ENCODE measurements at places on chromosomes 4 and X. TPM values are rescaled to one million over a fixed set of nuclear protein-coding genes. Genes with fewer than 3 reads are reported as not detected.

DNA sequence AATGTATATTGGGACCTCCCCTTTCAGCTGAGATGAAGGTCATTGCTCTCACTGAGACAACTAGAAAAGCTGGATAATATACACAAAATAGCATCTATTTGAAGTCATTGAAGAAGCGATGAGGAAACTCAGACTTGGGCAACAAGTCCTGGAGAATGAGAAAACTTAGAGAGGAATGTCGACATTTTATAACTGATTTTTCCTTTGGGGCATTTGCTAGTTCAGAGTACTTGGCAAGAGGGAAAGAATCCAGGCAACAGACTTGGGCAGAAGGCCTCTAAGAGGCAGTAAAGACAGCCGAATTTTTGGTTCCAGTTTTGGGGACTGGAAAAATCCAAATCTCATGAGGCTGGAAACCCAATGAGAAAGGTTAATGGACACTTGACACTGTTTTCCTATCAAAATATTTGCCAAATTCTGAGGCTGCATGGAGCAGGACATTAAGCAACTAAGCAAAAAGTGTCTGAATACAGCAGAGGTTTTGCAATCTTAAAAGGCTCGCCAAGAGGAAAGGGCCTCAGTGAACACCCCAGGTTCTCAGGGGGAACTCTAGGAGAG, 21.0 kb upstream of the ANXA5 start:
- DNase-seq, result no peak
- peak overlapping the region; percentile 25 for H3K27ac ChIP-seq
- H3K4me3 ChIP-seq, result no peak overlapping the region
- no peaks in the 10 kb centered on the region for H3K27me3 ChIP-seq

GRCh38 chr4:54165438-54165837, 63.7 kb upstream of the PDGFRA start:
- H3K4me3 ChIP-seq, result no peak overlapping the region
- H3K36me3 ChIP-seq, result no peaks in the 10 kb centered on the region
- H3K4me1 ChIP-seq, result no peaks in the 10 kb centered on the region

GRCh38 chr4:133600008-133600407, 450.9 kb downstream of the PCDH10 start:
- no peaks in the 10 kb centered on the region for H3K4me1 ChIP-seq
- H3K4me3 ChIP-seq, result no peak overlapping the region
- no peak for DNase-seq
- H3K36me3 ChIP-seq, result no peaks in the 10 kb centered on the region

- DNase-seq, result peak; percentile 46
- H3K4me1 ChIP-seq, result peaks cover 29% of the 10 kb centered on the region
- no peaks in the 10 kb centered on the region for H3K27me3 ChIP-seq
- H3K36me3 ChIP-seq, result peaks cover 51% of the 10 kb centered on the region
These were observed 9.9 kb downstream of the TADA2B start for GRCh38 chr4:7052923-7053715.

DNA sequence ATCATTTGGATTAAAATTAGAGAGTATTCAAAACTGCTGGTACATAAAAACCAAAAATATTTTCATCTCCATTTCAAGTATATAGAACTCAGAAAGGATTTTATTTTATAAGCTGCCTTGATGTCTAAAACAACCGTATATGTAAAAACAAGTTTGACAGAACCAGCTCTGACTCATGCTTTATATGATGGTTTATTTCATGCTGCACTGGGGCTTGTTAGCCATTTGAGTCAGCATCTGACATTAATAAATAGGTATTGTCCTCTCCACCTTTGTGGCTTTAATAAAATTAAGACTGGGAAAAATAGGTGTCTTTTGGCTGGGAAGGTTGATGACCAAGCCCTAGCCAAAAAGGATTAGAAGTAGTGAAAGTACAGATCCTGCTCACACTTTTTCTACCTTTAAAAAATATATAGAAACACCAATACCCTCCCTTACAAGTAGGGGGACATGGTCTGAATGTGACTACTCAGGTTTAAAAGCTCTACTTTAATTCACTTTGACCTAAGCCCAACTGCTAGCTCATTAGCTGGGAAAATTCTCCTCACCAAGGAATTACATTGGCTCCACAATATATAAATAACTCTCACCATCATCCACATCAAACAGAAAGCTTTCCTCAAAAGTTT, 228.1 kb downstream of the ADAMTS3 start:
- DNase-seq, result no peak
- no peaks in the 10 kb centered on the region for H3K4me1 ChIP-seq
- H3K4me3 ChIP-seq, result no peak overlapping the region
- no peaks in the 10 kb centered on the region for H3K36me3 ChIP-seq
- no peaks in the 10 kb centered on the region for H3K27me3 ChIP-seq

DNA sequence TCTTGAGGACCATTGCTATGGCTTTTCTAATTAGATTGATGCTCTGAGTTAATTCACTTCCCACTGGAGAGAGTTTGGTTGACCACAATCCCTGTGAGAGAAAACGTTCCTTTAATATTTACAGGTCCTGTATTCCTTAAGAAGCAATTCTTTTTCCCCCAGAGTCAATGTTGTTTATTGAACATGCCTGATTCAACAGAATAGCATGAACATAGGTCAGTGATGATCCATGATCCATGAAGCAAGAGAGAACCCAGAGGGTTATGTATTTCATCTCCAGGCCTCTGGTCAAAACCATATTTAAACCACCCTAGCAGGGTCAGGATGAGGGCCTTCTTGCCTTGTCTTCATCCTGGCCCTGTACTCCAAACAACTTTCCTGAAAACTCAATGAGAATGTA, 39.4 kb upstream of the EFHC2 start:
- no peaks in the 10 kb centered on the region for H3K36me3 ChIP-seq
- H3K27me3 ChIP-seq, result no peaks in the 10 kb centered on the region
- H3K4me1 ChIP-seq, result no peaks in the 10 kb centered on the region
- no peak for DNase-seq
- H3K27ac ChIP-seq, result no peak overlapping the region

DNA sequence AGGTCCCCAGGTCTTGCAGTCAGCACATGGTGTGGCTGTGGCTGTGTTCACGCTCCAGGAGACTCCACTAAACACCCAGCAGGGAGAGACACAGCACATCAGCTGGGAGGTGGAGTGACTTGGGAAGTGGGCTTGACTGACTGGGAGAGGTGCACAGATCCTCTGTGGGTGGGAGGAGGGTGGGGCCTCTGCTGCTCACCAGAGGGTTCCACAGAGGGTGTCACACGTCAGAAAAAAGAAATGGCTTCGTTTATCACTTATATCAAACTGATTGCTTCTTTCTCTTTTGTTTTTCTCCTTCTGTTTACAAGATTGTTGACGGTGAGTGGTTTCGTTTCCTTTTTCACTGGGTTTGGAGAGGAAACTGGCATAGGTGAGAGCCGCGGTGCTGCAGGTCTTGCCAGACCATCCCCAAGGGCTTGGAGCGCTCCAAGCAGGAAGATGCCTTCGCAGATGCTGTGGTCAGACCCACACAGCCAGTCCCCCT, 24.8 kb upstream of the FAM193A start:
- DNase-seq, result no peak
- no peak overlapping the region for H3K27ac ChIP-seq
- H3K36me3 ChIP-seq, result peaks cover 50% of the 10 kb centered on the region

DNA sequence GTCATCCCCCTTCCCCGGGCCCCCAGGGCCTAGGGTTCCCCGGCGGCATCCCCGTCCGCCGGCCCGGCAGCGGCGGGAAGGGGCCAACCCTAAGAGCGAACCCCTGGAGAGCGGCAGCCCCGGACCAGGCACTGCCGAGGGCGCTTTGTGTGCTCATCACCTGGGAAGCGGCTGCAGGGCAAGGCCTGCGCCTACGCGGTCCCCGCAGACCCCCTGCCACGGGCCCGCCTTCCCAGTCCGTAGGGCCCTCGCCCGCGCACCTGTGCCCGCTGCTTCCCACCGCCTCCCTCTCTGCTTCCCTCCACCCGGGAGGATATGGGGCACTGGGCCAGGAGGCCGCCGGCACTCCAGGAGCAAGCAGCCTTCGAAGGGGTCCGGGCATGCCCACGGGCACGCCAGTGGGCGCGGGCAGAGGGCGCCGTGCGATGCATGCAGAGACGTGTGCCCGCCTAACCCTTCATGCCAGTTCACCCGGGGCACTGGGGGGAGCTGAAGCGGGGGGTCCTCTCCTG, 2.6 kb downstream of the FLNA start:
- peak overlapping the region; percentile 98 for H3K27ac ChIP-seq
- H3K4me1 ChIP-seq, result peaks cover 4% of the 10 kb centered on the region
- peaks cover 10% of the 10 kb centered on the region for H3K36me3 ChIP-seq
- H3K27me3 ChIP-seq, result no peaks in the 10 kb centered on the region
- DNase-seq, result peak; percentile 51

DNA sequence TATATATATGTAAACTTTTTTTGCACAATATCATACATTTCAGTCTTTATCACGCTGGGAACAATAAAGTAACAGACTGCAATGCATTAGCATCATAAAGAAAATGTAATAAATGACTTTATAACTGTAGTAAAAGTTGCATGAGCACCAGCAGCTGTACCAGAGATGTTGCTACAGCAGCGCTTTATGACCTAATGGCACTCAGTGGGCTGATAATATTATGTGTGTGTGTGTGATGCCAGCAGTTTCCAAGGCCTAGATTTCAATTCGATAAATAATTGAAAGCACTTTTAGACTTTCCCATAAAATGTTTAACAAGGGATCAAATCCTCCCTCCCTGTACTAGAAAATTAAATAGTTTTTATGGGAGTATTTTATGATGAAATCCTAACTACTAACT, 367.6 kb upstream of the AGA start:
- no peaks in the 10 kb centered on the region for H3K36me3 ChIP-seq
- peak; percentile 16 for DNase-seq
- no peaks in the 10 kb centered on the region for H3K27me3 ChIP-seq
- H3K27ac ChIP-seq, result no peak overlapping the region

DNA sequence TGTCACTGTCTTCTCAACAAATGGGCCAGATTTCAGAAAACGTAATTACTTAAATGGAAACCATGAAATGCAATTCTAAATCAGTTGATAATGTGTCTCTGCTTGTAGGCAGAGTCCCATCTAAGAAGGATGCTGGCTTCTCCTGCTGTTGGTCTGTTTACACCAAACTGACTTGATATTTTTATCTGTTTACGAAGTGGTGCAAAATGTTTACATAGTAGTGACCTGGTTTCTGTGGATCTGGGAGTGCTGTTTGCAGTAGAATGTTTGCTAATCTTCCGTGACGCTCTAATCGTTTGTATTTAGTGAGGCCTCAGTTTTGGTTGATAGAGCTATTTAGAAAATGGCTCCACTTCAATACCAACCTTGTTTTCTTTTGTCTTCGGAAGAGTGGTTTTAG, 213.5 kb downstream of the VEGFC start:
- no peak overlapping the region for H3K27ac ChIP-seq
- no peak for DNase-seq
- no peaks in the 10 kb centered on the region for H3K4me1 ChIP-seq
- H3K4me3 ChIP-seq, result no peak overlapping the region

- H3K4me1 ChIP-seq, result no peaks in the 10 kb centered on the region
- H3K36me3 ChIP-seq, result no peaks in the 10 kb centered on the region
- H3K27me3 ChIP-seq, result no peaks in the 10 kb centered on the region
- H3K4me3 ChIP-seq, result no peak overlapping the region
- no peak for DNase-seq
- no peak overlapping the region for H3K27ac ChIP-seq
These were observed 300.6 kb downstream of the PPP4R3C start for GRCh38 chrX:27162496-27162895.

GRCh38 chr4:26692014-26692726, 108.3 kb downstream of the TBC1D19 start:
- no peaks in the 10 kb centered on the region for H3K27me3 ChIP-seq
- no peak for DNase-seq
- no peak overlapping the region for H3K4me3 ChIP-seq
- no peak overlapping the region for H3K27ac ChIP-seq

DNA sequence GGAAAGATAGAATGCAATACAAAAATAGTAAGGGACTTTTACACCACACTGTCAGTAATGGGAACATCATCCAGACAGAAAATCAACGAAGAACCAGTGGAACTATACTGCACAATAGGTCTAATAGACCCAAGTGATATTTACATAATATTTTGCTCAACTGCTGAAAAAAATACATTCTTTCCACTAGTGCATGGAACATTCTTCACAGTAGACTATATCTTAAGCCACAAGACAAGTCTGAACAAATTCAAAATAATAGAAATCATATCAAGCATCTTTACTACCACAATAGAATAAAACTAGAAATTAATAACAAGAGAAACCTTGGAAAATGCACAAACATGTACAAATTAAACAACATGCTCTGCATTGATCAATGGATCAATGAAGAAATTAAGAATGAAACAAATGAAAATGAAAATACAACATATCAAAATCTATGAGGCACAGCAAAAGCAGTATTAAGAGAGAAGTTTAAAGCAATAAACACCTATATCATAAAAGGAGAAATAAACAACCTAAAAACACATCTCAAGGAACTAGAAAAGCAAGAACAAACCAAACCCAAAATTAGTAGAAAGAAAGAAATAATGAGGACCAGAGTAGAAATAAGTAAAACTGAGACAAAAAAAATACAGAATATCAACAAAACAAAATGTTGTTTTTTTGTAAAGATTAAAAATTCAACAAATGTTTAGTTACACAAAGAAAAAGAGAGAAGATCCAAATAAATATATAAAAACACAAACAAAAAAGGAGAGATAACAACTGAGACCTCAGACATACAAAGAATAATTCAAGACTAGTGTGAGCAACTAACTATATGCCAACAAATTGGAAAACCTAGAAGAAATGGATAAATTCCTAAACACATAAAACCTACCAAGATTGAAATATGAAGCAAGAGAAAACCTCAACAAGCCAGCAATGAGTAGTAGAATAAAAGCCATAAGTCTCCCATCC, 51.5 kb upstream of the ANTXR2 start:
- no peak for DNase-seq
- H3K4me3 ChIP-seq, result no peak overlapping the region
- H3K4me1 ChIP-seq, result no peaks in the 10 kb centered on the region
- no peaks in the 10 kb centered on the region for H3K27me3 ChIP-seq
- no peaks in the 10 kb centered on the region for H3K36me3 ChIP-seq

DNA sequence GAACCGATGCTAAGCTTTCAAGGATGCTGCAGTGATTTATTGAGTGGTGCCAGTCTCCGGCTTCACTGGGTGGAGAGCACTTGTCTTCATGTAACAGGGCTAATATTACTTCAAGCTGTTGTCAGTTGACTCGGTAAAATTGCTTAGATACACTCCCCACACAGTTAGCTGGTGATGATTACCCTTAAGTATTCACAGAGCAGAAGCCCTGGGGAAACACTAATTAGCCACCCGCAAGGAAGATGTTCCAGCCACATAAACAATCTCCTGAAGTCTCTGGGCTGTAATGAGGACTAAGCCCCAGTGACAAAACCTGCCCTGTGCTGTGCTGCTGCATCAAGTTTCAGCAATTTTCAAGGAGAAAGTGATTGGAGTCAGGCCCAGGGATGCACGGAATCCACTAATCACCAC, 37.3 kb upstream of the GK2 start:
- no peak overlapping the region for H3K4me3 ChIP-seq
- no peaks in the 10 kb centered on the region for H3K36me3 ChIP-seq
- no peaks in the 10 kb centered on the region for H3K4me1 ChIP-seq
- H3K27ac ChIP-seq, result no peak overlapping the region
- no peaks in the 10 kb centered on the region for H3K27me3 ChIP-seq

CT45A3 gene
- total RNA-seq, result not detected

SPIN3 gene
- 14.2 TPM for total RNA-seq

XKRX gene
- not detected for total RNA-seq

LIMCH1 gene
- 19.3 TPM for total RNA-seq

HCFC1 gene
- 36.8 TPM for total RNA-seq

PDGFC gene
- 14.7 TPM for total RNA-seq

All from stomach (tissue), 19 donors.